ENCODE measurements at places on chromosomes 2 and 18. TPM values are rescaled to one million over a fixed set of nuclear protein-coding genes. Genes with fewer than 3 reads are reported as not detected.
A peak's percentile ranks its signal among the peaks of the same experiment; 100 is the strongest.

INO80D gene
- total RNA-seq, result 14.4 TPM

DNA sequence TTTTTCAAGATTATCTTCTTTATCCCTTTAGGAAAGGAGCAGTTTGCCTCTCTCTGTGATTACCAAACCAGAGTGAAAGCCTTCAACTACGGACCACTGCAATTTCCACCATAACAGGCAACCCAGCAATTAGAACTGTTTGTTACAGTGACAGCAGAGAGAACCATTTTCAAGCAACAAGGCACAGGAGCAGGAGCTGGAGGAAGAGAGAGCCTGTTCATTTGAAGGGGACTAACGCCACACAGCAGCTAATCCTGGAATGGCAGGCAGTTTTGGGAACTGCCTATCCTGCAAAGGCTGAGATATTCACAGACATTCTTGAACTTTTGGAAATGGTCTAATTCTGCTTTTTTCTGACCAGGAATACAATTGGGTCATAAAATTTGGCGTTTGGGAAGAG is 1541.9 kb upstream of the PIK3C3 start:
- DNase-seq, result no peak
- no peaks in the 10 kb centered on the region for H3K36me3 ChIP-seq
- no peaks in the 10 kb centered on the region for H3K27me3 ChIP-seq

GRCh38 chr2:215729985-215730620 is 283.2 kb downstream of the MREG start:
- H3K36me3 ChIP-seq, result no peaks in the 10 kb centered on the region
- DNase-seq, result no peak
- H3K27ac ChIP-seq, result no peak overlapping the region
- H3K27me3 ChIP-seq, result no peaks in the 10 kb centered on the region
- no peaks in the 10 kb centered on the region for H3K4me1 ChIP-seq
- H3K4me3 ChIP-seq, result no peak overlapping the region

DNA sequence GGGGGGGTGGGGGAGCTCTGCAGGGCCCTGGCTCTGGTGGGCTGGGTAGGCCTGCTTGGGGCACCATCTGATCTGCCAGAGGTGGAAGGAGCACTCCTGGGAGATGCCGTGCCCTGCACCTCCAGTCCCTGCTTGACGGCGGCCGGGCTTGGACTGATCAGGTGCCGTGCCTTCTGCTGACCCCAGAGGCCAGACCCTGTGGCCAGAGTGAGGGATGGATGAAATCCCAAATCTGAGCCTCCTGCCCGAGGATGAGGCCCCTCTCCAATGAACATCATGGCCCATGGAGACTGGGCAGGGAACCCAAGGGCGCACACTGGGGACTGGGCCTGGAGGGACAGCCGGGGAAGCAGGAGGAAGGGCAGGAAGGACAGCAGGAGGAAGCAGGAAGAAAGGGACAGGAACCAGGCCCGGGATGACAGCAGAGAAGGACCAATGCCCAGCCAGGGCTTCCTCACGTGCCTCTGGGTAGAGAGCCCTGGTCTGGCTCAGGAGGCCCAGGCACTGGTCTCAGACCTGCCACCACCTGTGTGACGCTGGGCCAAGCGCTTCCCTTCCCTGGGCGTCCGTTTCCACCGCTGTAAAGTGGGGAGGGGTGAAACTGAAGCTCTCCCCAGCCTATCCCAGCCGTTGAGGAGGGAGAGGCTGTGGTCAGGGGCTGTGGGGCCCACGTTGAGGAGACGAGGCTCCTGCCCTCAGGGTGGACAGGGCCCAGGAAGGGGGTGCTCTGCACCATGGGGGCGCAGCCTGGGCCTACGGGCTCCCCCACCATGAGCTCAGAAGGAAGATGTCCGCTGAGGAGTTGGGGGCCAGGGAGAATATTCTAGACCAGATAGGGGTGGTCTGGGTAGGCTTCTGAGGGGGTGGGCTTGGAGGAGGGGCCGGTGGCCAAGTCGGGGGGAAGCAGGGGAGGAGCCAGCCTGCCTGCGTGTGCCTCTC is 1.0 kb upstream of the GPR35 start:
- H3K4me1 ChIP-seq, result no peaks in the 10 kb centered on the region
- no peak overlapping the region for H3K27ac ChIP-seq
- no peak overlapping the region for H3K4me3 ChIP-seq
- H3K27me3 ChIP-seq, result no peaks in the 10 kb centered on the region
- H3K36me3 ChIP-seq, result no peaks in the 10 kb centered on the region

GRCh38 chr2:25411281-25411680 is 69.6 kb upstream of the DNMT3A start:
- DNase-seq, result no peak
- no peaks in the 10 kb centered on the region for H3K27me3 ChIP-seq
- H3K27ac ChIP-seq, result no peak overlapping the region
- H3K4me1 ChIP-seq, result no peaks in the 10 kb centered on the region
- no peak overlapping the region for H3K4me3 ChIP-seq
- H3K36me3 ChIP-seq, result no peaks in the 10 kb centered on the region

- no peaks in the 10 kb centered on the region for H3K27me3 ChIP-seq
- H3K27ac ChIP-seq, result peak within 1 kb of the TSS; percentile 73
- H3K4me1 ChIP-seq, result peaks cover 15% of the 10 kb centered on the region
- H3K36me3 ChIP-seq, result peaks cover 12% of the 10 kb centered on the region
- peak; percentile 59 for DNase-seq
- peak within 1 kb of the TSS; percentile 94 for H3K4me3 ChIP-seq
Observed at GRCh38 chr2:241102239-241102803, at the start of gene MTERF4. TSS of gene MTERF4 (minus strand) at chr2:241102287. CDS start at chr2:241102273, 14 bp downstream.

SP9 gene
- 0.69 TPM for total RNA-seq

GRCh38 chr2:46803911-46804670 is 111.5 kb downstream of the MCFD2 start:
- H3K27ac ChIP-seq, result peak overlapping the region; percentile 65
- no peaks in the 10 kb centered on the region for H3K36me3 ChIP-seq
- no peaks in the 10 kb centered on the region for H3K27me3 ChIP-seq
- H3K4me1 ChIP-seq, result peaks cover 44% of the 10 kb centered on the region
- 0 out of 2 replicates have a peak overlapping the region, but pooled peaks have one; percentile 22 for H3K4me3 ChIP-seq

CRACDL gene
- total RNA-seq, result 1.1 TPM

ORC2 gene
- total RNA-seq, result 51.9 TPM

- DNase-seq, result no peak
- no peak overlapping the region for H3K4me3 ChIP-seq
- H3K36me3 ChIP-seq, result no peaks in the 10 kb centered on the region
Observed at GRCh38 chr2:217880891-217881290, 121.9 kb downstream of the TNS1 start.

- no peak overlapping the region for H3K4me3 ChIP-seq
- no peak for DNase-seq
- peaks cover 37% of the 10 kb centered on the region for H3K27me3 ChIP-seq
- no peak overlapping the region for H3K27ac ChIP-seq
- H3K4me1 ChIP-seq, result no peaks in the 10 kb centered on the region
- H3K36me3 ChIP-seq, result no peaks in the 10 kb centered on the region
Observed at GRCh38 chr2:217010173-217010572, 150.3 kb upstream of the TNP1 start.

- H3K4me1 ChIP-seq, result no peaks in the 10 kb centered on the region
- no peak overlapping the region for H3K27ac ChIP-seq
- no peak for DNase-seq
- H3K36me3 ChIP-seq, result no peaks in the 10 kb centered on the region
- no peak overlapping the region for H3K4me3 ChIP-seq
Observed at GRCh38 chr2:12978066-12978835, 261.5 kb downstream of the TRIB2 start.

- peaks cover 3% of the 10 kb centered on the region for H3K4me1 ChIP-seq
- H3K27me3 ChIP-seq, result no peaks in the 10 kb centered on the region
- H3K36me3 ChIP-seq, result peaks cover 15% of the 10 kb centered on the region
- H3K4me3 ChIP-seq, result no peak overlapping the region
- no peak overlapping the region for H3K27ac ChIP-seq
Observed at GRCh38 chr2:222568865-222569264, 87.0 kb downstream of the FARSB start.

DNA sequence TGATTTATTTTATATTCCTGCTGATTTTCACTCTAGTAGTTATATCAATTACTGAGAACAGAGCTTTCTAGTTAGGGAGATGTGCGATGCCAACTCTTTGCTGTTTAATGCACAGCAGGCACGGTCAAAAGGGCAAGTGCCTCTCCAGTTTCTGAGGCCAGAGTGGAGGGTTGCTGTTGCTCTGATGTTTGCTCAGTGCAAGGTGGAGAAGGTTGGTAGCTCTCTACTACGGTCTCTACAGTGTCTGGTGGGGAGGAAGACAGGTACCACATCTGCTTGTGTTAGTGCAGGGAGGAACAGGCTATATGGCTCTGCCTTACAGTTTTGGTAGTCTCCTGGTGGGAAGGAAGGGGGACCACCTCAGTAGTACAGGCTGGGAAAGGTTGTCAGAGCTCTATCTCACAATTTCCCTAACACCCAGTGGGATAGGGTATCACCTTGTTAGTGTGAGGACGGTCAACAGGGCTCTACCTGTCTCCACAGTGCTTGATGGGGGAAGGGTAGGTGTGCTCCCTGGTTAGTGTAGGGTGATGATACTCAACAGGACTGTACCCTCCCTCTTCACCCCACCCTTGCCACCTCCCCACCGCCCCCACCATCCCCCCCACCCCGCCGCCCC is 85.9 kb downstream of the FANCL start:
- DNase-seq, result no peak
- no peak overlapping the region for H3K4me3 ChIP-seq
- peaks cover 7% of the 10 kb centered on the region for H3K36me3 ChIP-seq
- no peak overlapping the region for H3K27ac ChIP-seq
- H3K27me3 ChIP-seq, result no peaks in the 10 kb centered on the region
- H3K4me1 ChIP-seq, result no peaks in the 10 kb centered on the region
